ENCODE measurements at places on chromosomes 7 and 10.

- H3K4me3 ChIP-seq, result no peak overlapping the region
- H3K27ac ChIP-seq, result no peak overlapping the region
- no peaks in the 10 kb centered on the region for H3K4me1 ChIP-seq
- H3K36me3 ChIP-seq, result no peaks in the 10 kb centered on the region
- DNase-seq, result no peak
- H3K27me3 ChIP-seq, result no peaks in the 10 kb centered on the region
These were observed 21.0 kb upstream of the AGMO start for GRCh38 chr7:15582773-15583172.

DNA sequence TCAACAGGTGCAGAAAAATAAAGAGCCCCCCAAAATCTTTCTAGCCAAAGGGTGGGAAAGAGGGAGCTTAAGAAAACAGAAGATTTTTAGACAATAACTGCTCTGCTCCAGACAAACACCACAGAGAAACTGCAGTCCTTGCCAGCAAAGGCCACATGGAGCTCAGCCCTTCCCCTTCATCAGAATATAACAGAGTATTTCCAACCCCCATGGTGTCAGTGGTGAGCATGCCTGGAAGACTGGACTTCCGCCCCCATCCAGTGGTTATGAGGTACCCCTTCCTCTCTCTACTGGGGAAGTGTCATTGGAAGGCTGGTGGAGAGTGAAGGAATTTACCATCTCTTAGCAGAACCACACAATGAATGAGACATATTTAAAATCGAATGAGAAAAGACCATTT, 1007.3 kb upstream of the CELF2 start:
- DNase-seq, result no peak
- peaks cover 11% of the 10 kb centered on the region for H3K27me3 ChIP-seq
- no peak overlapping the region for H3K27ac ChIP-seq
- no peaks in the 10 kb centered on the region for H3K4me1 ChIP-seq
- no peak overlapping the region for H3K4me3 ChIP-seq

DNA sequence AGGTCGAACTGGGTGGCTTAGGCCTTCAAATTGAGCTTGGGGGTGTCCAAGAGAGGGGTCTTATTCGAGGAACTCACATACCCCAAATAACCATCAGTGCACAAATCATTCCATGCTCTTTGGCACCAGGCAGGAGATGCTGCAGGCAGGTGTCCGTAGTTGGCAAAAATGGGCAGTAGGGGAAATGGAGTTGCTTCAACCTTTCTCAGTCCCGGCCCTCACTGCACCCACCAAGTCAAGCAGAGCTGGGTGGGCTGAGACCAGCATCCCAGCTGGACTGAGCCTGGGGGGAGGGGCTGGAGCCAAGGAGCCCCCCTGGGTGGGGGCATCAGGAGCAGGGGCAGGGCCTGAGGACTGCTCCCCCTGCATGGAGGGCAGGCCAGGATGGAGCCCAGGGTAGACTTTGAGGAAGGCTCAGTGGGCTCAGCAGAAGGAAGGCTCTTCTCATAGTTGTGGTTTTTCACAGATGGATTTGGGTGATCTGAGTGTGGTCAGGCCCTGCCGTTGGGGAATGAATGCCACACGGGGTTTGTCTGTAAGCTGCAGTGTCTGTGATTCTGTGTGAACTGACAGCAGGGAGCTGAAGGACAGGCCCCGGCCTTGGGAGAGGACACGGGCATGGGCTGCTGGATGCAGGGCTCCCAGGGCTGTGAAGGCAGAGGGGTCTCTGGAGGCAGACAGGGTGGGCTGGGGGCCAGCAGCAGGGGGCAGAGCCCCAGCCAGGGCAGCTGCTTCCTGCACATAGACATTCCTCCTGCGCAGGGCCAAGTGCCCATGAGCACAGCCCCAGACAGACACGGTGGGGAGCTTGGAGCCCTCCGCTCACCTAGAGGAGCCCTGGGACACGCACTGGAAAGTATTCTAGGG, 144.5 kb downstream of the ADCY1 start:
- DNase-seq, result no peak
- H3K27me3 ChIP-seq, result no peaks in the 10 kb centered on the region
- no peak overlapping the region for H3K27ac ChIP-seq
- H3K4me3 ChIP-seq, result no peak overlapping the region
- no peaks in the 10 kb centered on the region for H3K4me1 ChIP-seq

DNA sequence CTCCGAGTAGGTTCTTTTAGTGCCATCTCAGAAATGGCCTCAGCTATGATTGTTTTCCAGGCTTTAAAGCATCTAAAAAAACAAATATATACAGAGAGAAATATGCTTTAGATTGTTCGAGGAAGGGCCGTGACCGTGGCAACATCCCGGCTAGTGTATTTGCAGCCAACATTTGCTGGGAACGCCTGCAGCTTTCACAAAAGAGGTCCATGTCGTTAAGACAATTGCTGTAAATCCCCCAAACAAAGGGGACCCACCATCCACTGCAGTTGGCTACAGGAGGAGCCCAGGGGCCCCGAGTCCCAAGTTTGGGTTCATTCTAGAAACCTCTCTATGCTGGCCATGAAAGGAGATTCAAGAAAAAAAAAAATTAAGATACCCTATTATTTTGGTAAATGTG, 152.8 kb upstream of the TCF7L2 start:
- no peak for DNase-seq
- H3K27me3 ChIP-seq, result no peaks in the 10 kb centered on the region
- H3K4me1 ChIP-seq, result no peaks in the 10 kb centered on the region
- H3K27ac ChIP-seq, result no peak overlapping the region

DNA sequence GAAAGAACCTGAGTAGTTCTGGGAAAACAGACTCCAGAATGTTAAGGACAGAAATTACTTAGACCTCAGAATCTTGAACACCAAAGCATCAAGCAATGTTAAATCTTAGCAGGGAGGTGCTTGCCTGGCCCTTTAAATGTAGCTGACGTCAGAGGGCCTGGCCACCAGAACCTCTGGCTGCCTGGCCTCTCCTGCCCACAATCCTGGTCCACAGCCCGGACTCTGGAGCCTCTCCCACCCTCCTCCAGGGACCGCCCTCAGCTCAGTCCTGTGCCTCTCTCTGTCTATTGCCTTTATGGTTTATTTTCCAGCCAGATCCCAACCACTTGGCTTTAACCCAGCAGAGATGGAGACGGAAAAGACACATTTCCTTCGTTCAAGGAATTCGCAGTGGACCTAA, 42.2 kb upstream of the EGR2 start:
- H3K36me3 ChIP-seq, result no peaks in the 10 kb centered on the region
- no peak for DNase-seq
- no peak overlapping the region for H3K27ac ChIP-seq
- H3K4me3 ChIP-seq, result no peak overlapping the region

DNA sequence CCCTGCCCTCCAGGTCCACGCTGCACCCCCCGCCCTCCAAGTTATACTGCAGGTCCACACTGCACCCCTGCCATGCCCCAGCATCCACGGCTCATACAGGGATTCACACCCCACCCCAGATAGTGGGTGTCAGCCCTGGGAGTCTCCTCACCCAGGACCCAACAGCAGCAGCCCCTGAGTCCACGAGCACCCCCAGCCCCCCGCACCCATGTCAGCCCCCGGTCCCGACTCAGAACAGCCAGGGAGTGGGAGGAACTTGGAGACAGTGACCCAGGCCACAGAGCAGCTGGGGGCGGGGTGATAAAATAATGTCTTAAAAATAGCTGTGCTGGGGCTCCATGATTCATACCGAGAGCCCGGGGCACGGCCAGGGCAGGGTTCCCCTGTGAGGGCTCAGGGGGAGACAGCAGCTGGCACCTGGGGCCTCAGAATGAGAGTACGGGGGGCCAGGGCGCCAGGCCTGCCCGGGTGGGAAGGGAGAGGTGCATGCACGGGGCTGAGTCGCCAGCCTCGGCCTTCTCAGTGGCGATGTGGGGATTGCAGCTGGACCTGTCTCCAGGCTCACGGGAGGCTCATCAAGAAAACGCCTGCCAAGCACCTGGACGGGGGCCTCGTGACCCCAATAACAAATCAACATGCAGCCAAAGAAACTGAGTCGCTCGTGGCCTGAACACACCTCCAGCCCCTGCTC, 29.8 kb downstream of the ADAP1 start:
- no peaks in the 10 kb centered on the region for H3K36me3 ChIP-seq
- H3K4me3 ChIP-seq, result peak overlapping the region; percentile 36
- H3K27ac ChIP-seq, result peak overlapping the region; percentile 61
- H3K27me3 ChIP-seq, result no peaks in the 10 kb centered on the region
- DNase-seq, result peak; percentile 66
- peaks cover 43% of the 10 kb centered on the region for H3K4me1 ChIP-seq

GRCh38 chr7:47255441-47255840, 326.5 kb downstream of the TNS3 start:
- H3K4me1 ChIP-seq, result peaks cover 4% of the 10 kb centered on the region
- no peak for DNase-seq
- H3K27ac ChIP-seq, result no peak overlapping the region
- H3K36me3 ChIP-seq, result no peaks in the 10 kb centered on the region
- no peak overlapping the region for H3K4me3 ChIP-seq

DNA sequence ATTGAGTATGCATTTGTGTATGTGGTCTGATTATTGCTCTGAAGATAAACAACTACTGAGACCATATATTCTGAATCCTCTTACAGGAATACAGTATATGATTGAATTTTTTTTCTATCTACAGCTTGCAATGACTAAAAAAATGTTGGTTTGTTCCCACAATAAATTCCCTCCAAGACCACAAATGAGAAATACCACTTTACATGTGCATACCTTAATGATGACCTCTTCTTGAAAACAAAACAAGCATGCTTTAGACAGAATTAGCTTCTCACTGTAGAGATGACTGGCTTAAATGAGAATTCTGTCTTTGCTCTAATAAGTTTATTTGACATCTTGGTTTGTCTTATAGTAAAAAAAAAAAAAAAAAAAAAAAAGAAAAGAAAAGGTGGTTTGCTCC, 241.5 kb downstream of the PCDH15 start:
- no peak for DNase-seq
- H3K27ac ChIP-seq, result no peak overlapping the region
- no peaks in the 10 kb centered on the region for H3K27me3 ChIP-seq
- H3K36me3 ChIP-seq, result no peaks in the 10 kb centered on the region

DNA sequence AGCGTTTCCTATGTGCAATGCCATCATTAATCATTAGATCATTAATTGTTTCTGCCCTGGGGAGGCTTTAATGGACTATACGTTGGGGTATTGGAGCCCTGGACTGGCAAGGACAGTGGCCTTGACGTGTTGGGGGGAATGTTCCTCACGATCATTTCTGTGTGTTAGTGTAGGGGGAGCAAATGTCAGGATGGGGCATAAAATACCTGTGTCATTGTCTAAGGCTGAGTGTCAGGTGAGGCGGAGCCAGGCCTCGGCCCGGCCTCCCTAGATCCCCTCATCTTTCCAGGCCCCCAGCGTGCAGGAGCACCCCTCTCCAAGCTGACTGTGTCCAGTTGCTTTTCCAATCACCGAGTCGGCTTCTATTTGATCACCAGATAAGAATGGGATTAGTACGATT, 346.4 kb upstream of the SHH start:
- H3K27me3 ChIP-seq, result no peaks in the 10 kb centered on the region
- no peaks in the 10 kb centered on the region for H3K36me3 ChIP-seq
- no peak overlapping the region for H3K27ac ChIP-seq
- H3K4me1 ChIP-seq, result no peaks in the 10 kb centered on the region
- no peak overlapping the region for H3K4me3 ChIP-seq

DNA sequence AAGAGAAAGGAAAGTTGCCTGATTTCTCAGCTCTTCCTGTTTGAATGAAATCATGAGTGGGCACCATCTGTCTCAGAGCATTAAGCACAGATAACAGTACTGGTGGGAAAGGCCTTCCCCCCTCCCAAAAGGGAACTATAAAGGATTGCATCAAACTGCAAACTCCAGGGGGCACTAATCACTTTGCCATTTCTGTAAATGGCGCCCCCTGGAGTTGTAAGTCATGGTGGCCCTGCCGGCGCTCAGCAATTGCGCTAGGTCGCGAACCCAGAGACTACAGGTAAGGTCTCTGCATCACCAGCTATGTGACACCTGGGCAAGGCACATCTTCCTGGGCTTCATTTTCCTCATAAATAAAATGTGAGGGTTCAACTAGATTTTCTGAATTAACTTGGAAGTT, 11.1 kb downstream of the LRRC4 start:
- no peak overlapping the region for H3K4me3 ChIP-seq
- H3K4me1 ChIP-seq, result peaks cover 7% of the 10 kb centered on the region
- DNase-seq, result peak; percentile 44
- H3K27me3 ChIP-seq, result no peaks in the 10 kb centered on the region
- H3K27ac ChIP-seq, result no peak overlapping the region
- H3K36me3 ChIP-seq, result peaks cover 23% of the 10 kb centered on the region

- H3K36me3 ChIP-seq, result peaks cover 3% of the 10 kb centered on the region
- H3K4me1 ChIP-seq, result peaks cover 40% of the 10 kb centered on the region
These were observed 860 bp downstream of the ZEB1 start for GRCh38 chr10:31319602-31320549.

DNA sequence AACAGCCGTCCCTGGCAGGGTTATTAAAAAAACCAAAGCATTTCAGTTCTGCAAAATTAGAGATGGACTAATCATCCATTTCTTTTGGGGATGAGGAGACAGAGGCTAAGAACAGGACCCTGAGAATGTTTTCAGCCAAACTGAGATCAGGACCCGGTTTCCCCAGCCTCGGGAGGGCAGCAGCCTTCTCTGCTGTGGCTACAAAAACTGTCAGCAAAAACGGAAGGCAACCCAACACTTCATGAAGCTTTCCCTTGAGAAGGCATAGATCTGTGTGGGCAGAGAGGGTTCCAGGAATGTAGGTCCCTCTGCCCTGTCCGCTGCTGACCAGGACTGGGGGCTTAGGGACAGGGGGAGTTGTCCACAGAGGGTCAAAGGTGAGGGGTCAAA, 313.5 kb downstream of the TCERG1L start:
- H3K27me3 ChIP-seq, result peaks cover 5% of the 10 kb centered on the region
- H3K36me3 ChIP-seq, result no peaks in the 10 kb centered on the region
- no peak overlapping the region for H3K27ac ChIP-seq
- no peak overlapping the region for H3K4me3 ChIP-seq
- H3K4me1 ChIP-seq, result no peaks in the 10 kb centered on the region

DNA sequence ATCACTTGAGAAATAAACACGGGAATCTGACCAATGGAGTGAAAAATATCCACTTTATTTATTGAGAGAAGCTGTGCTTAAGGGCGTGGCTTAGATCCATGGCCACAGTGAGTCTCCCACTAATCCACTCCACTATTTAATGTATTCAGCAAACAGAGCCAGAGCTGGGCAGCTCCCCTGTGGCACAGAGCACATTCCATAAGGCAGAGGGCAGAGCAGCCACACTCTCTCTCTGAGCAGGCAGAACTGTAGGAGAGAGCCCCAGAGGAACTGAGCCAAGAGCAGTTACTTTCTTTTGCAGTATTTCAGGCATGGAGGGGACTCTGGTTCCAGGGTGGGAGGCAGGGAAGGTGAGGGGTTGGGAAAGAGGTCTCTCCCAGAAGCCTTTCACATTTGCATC, 106.0 kb downstream of the GALNT17 start:
- no peak overlapping the region for H3K27ac ChIP-seq
- no peak for DNase-seq
- H3K27me3 ChIP-seq, result no peaks in the 10 kb centered on the region
- H3K4me1 ChIP-seq, result no peaks in the 10 kb centered on the region

GRCh38 chr7:47190462-47190861, 391.4 kb downstream of the TNS3 start:
- H3K27me3 ChIP-seq, result peaks cover 2% of the 10 kb centered on the region
- H3K4me3 ChIP-seq, result no peak overlapping the region
- DNase-seq, result no peak
- H3K4me1 ChIP-seq, result no peaks in the 10 kb centered on the region
- no peak overlapping the region for H3K27ac ChIP-seq

- no peak overlapping the region for H3K4me3 ChIP-seq
- peaks cover 3% of the 10 kb centered on the region for H3K27me3 ChIP-seq
- H3K36me3 ChIP-seq, result no peaks in the 10 kb centered on the region
- DNase-seq, result no peak
- H3K27ac ChIP-seq, result no peak overlapping the region
These were observed 610.8 kb downstream of the GATA3 start for GRCh38 chr10:8665322-8665721.
